Purkinje cell (primary cell): ENCODE measurements at places on chromosomes 4 and X. TPM values are rescaled to one million over a fixed set of nuclear protein-coding genes. Genes with fewer than 3 reads are reported as not detected.

The SHROOM4 gene
- 0.07 TPM in 1 of 2 replicates, not detected in the other for polyA plus RNA-seq

The TMEM47 gene
- 8.2 and 9.3 TPM in 2 replicates for polyA plus RNA-seq

The RTL5 gene
- 3.0 and 3.5 TPM in 2 replicates for polyA plus RNA-seq

The APBB2 gene
- 18.8 and 26.5 TPM in 2 replicates for polyA plus RNA-seq

The ADAM29 gene
- polyA plus RNA-seq = 0.86 and 1.8 TPM in 2 replicates

The SPANXA2 gene
- polyA plus RNA-seq = not detected in 2 replicates

The ATG4A gene
- polyA plus RNA-seq = 15.9 and 19.3 TPM in 2 replicates

The PRICKLE3 gene
- polyA plus RNA-seq = not detected in 2 replicates

The ASB9 gene
- polyA plus RNA-seq = not detected in 2 replicates

The VEGFC gene
- polyA plus RNA-seq = not detected in 2 replicates

The HAND2 gene
- not detected in 2 replicates for polyA plus RNA-seq

The NAP1L3 gene
- polyA plus RNA-seq = 94.6 and 98.2 TPM in 2 replicates

The TMEM33 gene
- polyA plus RNA-seq = 46.7 and 53.1 TPM in 2 replicates

The DAPP1 gene
- not detected in 2 replicates for polyA plus RNA-seq

The HGFAC gene
- not detected in 2 replicates for polyA plus RNA-seq

The GK2 gene
- polyA plus RNA-seq = not detected in 2 replicates

The FAM53A gene
- not detected in 2 replicates for polyA plus RNA-seq

The SSX3 gene
- 0.32 TPM in 1 of 2 replicates, not detected in the other for polyA plus RNA-seq

The ERAS gene
- polyA plus RNA-seq = not detected in 2 replicates

The NEIL3 gene
- polyA plus RNA-seq = 0.31 TPM in 1 of 2 replicates, not detected in the other

The KLKB1 gene
- polyA plus RNA-seq = 0.43 and 2.2 TPM in 2 replicates

The PDE6B gene
- polyA plus RNA-seq = 0.53 and 1.2 TPM in 2 replicates

The RIPPLY1 gene
- not detected in 2 replicates for polyA plus RNA-seq
